ENCODE measurements at places on chromosomes 7 and 10. TPM values are rescaled to one million over a fixed set of nuclear protein-coding genes. Genes with fewer than 3 reads are reported as not detected.

Gene DPYSL4
- 0.64 TPM for total RNA-seq

Gene CXCL12
- not detected for total RNA-seq

Gene DLX6
- not detected for total RNA-seq

Gene NCAPG2
- total RNA-seq = 11.8 TPM

Gene PWWP2B
- 19.2 TPM for total RNA-seq

Gene ELN
- total RNA-seq = not detected

Gene HOXA6
- not detected for total RNA-seq

Gene ZNF467
- total RNA-seq = 4.3 TPM

Gene FBXL13
- total RNA-seq = 0.89 TPM

Gene MEST
- total RNA-seq = 2.9 TPM

Gene ACTA2
- total RNA-seq = 1.8 TPM

Gene LRRC61
- total RNA-seq = 5.0 TPM

Gene FIS1
- 81.2 TPM for total RNA-seq

Gene FHIP2A
- total RNA-seq = 53.7 TPM

Gene PDE1C
- total RNA-seq = not detected

Gene ANXA8
- not detected for total RNA-seq

Gene PVRIG
- 30.1 TPM for total RNA-seq

Gene FAM25A
- total RNA-seq = not detected

Gene SLC16A12
- total RNA-seq = not detected

Measured in CD4-positive, alpha-beta T cell (primary cell).